ENCODE measurements at places on chromosomes 6 and 20.

DNA sequence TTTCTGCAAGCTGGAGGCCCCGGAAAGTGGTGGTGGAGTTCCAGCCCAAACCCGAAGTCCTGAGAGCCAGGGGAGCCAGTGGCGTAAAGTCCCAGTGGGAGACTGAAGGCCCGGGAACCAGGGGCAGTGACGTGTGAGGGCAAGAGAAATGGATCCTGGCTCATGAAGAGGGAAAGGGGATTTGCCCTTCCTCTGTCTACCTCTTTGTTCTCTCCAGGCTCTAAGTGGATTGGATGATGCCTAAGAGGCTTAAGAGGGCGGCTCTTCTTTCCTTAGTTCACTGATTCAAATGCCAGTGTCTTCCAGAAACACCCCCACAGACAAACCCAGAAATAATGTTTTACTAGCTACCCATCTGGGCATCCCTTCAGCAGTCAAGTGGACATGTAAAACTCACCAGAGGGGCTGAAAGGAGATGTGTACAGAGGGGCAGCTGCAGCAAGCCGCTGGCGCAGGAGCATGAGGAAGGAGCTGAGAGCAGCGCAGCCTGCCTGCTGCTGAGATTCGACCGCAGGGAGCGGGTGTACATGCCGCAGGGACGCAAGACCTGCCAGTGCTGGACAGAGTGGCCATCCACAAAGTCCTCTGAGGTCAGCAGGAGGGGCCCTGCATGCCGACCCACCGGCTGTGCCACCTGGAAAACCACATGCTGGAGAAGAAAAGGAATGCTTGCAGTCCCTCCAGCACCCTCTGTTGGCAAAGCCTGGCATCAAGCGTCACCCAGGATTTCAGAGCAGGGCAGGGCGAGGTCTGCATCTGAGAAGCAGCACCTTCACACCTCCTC is 29.5 kb downstream of the CDYL start:
- DNase-seq, result peak; percentile 77

DNA sequence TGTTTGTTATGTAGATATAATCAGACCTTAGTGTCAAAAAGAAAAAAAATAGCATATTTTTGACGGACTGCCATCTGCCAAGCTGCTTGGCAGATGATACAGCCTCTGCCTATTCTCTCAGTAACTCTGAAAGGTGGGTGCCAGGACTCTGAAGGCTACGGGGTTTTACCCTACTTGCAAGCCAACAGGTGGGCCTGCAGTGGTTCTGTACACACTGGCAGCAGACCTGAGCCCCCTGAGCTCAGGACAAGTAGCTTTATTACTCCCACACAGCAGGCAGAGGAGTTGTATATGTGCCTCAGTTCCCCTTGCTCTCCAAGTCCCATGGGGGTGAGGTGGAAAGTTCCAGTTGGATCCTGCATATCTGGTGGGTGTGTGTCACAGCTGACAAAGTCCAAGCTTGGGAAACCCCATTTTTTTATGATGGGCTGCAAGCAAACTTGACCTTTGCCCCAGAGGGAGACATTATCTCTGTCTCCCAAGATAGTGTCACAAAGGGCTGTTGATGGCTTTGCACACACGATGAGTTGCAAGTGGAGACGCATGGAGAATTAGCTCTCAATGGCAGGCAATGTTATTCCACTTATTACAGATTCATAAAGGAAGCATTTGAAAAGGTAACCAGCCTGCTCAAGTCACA is 20.5 kb upstream of the AFDN start:
- DNase-seq, result no peak

DNA sequence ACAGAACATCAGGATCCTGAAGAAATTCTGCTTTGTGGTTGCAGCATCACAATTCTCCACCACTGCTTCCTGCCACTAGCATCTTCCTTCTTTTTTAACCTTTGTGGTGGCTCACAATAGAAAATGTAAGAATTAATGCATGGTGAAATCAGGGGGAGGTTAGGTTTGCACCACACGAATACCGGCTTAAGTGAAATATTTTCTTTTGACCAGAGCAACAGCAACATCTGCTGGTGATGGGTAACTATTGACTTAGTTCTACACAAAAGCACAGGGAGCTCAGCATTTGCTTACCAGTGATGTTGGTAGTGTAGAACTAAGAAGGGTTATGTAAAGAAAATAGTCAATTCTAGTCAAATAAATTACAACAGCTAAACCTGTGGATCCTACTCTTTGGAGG is 280.5 kb downstream of the SYNE1 start:
- DNase-seq, result no peak

GRCh38 chr6:11066505-11067347 is 22.6 kb upstream of the ELOVL2 start:
- no peak for DNase-seq

GRCh38 chr6:44723439-44724197 is 336.1 kb downstream of the CDC5L start:
- no peak for DNase-seq

DNA sequence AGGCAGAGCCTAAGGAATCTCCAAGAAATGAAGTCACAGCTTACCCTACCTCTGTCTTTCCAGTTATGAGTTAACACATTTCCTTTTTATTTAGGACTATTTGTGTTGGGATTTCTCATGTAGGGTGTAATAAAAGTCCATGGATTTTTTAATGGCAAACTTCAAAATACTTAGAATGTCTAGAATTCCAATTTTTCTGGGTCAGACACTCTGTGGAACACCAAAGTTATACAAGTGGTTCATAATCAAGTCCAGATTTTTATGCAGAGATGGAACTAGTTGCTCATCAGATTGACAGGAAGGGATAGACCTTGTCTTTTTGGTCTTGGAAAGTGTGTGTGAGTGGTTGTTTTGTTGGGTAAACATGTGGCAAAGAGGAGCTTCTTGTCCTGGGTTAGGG is 303.5 kb upstream of the RNF24 start:
- DNase-seq, result no peak

- peak; percentile 31 for DNase-seq
These were observed at the start of gene SPAG4 for GRCh38 chr20:35615667-35616464. Gene SPAG4 (plus strand): TSS chr20:35615829. CDS start chr20:35616004, 175 bp downstream.

DNA sequence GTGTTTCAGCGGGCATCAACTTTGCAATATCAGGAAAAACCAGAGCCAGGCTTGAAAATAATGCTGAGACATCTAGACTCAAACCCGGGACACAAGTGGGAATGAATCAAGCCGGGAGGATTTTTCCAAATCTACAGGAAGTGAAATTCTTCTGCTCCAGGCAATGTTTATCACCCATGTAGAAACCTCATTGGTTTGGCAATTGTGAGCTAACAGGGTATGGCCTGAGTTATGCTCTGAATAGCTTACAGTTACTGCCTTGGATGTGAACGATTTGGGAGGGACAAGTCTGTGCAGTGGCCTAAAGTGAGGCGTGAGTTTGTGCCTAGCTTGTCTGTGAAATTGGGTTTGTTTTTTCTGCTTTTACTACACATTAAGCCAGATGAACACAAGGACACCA is 87.4 kb downstream of the PCSK2 start:
- no peak for DNase-seq

DNA sequence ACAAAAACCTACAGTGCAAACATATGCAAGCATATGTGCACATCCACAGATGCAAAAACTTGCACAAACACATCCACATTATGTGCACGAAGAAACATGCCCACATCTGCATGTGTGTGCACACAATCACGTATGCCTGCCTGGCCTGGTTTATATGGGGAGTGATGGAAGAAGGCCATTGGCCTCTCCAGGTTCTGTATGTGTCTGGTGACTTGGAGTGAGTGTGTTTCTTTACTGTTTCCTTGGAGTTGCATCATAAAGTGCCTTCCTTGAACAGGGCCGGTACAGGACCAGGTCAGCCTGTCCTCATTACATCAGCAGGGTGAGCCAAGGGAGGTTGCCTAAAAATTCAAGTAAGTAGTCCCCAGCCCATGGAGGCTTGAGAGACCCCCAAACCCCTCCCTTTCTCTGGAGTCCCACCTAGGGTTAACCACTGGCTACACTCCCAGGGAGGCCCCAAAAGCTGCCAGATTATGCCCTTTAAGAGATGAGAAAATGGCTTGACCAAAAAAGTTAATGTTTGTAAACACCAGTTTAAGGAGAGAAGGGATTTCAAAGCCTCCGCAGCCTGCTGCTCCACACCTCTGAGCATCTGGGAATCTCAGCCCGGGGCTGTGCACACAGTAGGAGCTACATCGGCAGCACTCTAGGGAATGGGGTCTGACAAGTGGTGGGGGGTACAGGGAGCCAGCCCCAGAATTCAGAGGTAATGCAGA is 140.8 kb downstream of the VEGFA start:
- no peak for DNase-seq

DNA sequence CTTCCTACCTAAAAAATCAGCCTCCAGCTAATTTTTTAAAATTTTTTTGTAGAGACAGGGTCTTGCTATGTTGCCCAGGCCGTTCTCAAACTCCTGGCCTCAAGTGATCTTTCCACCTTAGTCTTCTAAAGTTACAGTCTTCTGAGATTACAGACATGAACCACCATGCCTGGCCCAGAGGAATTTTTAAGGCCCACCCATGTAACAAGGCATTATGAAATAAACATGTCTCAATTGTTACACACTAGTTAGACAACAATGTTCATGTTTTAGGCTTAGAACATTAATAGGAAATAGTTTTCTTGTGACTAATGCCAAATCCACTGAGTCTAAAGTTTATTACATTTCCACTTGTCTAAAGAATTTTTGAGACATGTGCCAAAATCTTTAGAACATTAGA is 221.2 kb downstream of the LAMA2 start:
- no peak for DNase-seq

DNA sequence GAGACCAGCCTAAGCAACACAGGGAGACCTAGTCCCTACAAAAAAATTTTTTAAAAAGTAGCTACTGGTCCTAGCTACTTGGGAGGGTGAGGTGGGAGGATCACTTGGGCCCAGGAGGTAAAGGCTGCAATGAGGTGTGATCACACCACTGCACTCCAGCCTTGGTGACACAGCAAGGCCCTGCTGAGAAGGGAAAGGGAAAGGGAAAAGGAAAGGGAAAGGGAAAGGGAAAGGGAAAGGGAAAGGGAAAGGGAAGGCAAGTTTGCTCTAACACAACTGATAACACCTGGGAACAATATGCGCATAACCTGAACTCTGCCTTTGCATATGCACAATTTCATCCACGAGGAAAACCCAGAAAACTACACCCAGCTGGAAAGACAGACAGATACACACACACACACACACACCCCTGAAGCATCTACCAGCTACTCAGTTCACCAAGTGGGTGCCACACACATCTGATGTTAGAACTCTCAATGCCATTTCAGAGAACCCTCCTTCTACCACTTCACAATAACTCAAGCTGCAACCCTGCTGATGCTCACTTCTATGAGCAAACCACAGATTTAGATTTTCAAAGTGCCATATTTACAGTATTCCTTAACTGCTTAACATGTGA is 19.1 kb downstream of the B4GALT5 start:
- no peak for DNase-seq

Data from cerebellar cortex (tissue), 1 donor.